ENCODE measurements at places on chromosomes 12 and 14.

- DNase-seq = no peak
These were observed 77.4 kb upstream of the TMPO start for GRCh38 chr12:98437806-98438595.

- DNase-seq = no peak
These were observed 7.1 kb downstream of the OSBPL8 start for GRCh38 chr12:76552343-76552938.

GRCh38 chr14:73700325-73700724 lies 13.9 kb downstream of the PNMA1 start:
- no peak for DNase-seq

GRCh38 chr12:75959060-75959459 lies 72.5 kb downstream of the PHLDA1 start:
- DNase-seq = no peak

- DNase-seq = no peak
These were observed 365.6 kb downstream of the NELL2 start for GRCh38 chr12:44510510-44510909.

- no peak for DNase-seq
These were observed 380.1 kb downstream of the NOVA1 start for GRCh38 chr14:26217778-26218177.

DNA sequence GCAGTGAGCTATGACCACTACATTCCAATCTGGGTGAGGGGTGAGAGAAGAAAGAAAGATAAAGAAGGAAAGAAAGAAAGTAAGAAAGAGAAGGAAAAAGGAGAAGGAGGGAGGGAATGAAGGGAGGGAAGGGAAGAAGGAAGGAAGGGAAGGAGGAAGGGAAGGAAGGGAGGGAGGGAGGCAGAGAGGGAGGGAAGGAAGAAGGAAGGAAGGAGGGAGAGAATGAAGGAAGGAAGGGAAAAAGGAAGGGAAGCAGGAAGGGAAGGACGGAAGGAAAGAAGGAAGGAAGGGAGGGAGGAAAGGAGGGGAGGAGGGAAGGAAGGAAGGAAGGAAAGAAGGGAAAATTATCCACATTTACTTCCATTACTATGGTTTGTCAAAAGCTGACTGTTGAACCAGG lies 39.4 kb upstream of the HOXC13 start:
- DNase-seq = no peak

DNA sequence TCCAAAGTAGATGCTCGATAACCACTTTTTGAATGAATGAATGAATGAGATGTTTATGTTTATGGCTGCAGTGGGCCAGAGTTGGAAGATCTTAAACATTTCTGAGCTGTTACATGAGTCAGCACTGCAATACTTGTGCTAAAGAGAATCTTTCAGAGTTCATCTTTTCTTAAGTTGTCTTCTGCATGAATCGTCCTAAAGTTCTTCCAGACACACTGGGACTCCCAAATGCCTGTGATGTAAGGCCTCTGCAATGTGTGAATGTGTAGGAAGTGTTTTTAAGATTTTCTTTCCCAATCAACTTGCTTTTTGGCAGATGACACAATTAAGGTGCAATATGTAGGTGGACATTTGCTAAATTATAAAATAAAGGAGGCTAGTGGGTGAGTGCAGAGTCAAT lies 50.3 kb upstream of the TRIM9 start:
- DNase-seq = no peak

DNA sequence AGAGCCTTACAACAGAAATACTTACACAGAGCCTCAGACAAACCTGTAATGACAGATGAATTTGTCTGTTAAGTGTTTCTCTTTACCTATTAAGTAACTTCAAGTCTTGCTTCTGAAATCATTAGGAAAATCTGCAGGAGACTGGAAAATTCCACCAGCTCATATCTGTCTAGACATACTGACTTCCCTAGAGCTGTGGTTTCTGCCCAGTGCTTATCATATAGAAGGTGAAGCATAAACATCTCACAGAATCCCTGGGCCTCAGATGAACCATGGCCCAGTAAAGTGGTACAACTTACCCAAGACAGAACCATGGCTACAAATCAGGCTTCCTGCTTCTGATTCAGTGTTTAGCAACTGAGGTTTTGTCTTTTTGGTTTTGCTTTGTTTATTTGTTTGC lies 91.6 kb downstream of the EGLN3 start:
- DNase-seq = no peak

GRCh38 chr14:86203843-86204242 lies 673.9 kb downstream of the FLRT2 start:
- no peak for DNase-seq

GRCh38 chr12:42946871-42947381 lies 357.4 kb upstream of the PRICKLE1 start:
- DNase-seq = no peak

GRCh38 chr12:31773223-31773750 lies 44.5 kb upstream of the AMN1 start:
- DNase-seq = no peak

DNA sequence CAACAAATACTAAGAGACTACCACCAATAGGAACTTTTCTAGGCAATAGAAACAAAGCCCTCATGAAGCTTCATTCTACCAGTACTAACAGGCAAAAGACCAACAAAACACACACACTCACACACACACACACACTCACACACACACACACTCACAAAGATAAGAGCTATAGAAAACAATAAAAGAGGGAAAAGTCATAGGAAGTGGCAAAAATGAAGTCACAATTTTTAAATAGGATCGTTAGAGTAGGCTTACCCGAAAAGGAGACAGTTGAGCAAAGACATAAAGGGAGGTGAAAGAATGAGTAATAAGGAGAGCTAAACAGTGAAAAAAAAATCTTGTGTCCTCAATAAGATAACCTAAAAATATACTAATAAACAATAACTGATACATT lies 66.5 kb downstream of the C2CD5 start:
- no peak for DNase-seq

- no peak for DNase-seq
These were observed 105.3 kb downstream of the SAMD4A start for GRCh38 chr14:54672181-54672580.

- DNase-seq = peak; percentile 51
These were observed 2.0 kb downstream of the SP1 start for GRCh38 chr12:53381731-53382630.

DNA sequence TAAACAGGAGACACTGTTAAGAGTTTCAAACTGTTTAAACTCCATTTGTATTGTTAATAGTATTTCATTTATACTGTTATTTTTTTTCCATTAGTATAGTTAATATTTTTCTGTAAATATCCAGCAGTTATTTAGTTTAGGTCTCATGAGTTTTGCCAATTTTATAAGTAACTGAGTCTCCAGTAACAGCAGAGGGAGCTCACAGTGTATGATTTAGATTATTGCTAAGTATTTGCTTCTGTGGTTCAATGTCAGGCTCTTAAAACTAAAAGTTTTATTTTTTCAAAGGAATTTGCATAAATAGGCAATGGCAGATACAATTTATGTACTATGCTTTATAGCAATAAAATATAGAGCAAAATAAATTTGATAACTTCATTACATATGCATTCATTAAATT lies 209.7 kb downstream of the ATXN7L3B start:
- no peak for DNase-seq

GRCh38 chr14:80212023-80212397 lies 706 bp upstream of the DIO2 start:
- DNase-seq = no peak

DNA sequence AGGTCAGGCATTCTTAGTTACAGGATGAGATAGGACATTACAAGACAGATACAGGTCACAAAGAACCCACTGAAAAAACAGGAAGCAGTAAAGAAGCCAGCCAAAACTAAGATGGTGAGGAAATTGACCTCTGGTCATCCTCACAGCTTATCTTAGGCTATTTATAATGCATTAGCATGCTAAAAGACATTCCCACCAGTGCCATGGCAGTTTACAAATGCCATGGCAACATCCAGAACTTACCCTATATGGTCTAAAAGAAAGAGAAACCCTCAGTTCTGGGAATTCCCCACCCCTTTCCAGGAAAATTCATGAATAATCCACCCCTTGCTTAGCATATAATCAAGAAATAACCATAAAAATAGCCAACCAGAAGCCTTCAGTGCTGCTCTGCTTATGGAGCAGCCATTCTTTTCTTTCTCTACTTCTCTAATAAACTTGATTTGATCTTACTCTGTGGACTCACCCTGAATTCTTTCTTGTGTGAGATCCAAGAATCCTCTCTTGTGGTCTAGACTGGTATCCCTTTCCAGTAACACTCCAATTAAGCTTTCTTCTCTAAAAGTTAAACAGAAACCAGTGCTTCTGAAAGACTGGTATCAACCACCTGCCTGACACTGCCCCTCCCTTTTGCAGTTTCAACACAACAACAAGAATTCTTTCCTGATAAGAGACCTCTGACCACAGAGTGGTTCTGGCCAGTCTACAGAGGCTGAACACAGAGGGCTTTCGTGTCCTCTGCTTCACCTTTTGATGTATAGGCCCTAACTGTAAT lies 86.9 kb downstream of the BCAT1 start:
- no peak for DNase-seq

DNA sequence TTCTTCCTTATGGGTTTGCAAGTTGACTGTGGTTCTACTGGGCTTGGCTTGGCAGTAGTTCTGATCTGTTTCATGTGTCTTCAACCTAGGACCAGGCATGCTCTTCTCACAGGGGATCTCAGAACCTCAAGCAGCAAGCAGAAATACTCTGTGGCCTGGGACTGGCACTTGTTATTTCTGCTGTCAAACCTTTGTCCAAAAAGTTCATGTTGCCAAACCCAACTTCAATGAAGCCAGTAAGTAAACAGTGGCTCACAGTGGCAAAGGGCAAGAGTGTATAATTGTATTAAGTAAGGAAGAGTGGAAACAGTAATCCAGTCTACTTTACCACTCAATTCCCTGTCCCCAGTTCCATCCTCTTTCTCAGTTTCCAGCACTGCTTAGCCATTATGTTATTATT lies 15.7 kb upstream of the HMGA2 start:
- no peak for DNase-seq

Measured in activated T-cell treated with anti-CD3 and anti-CD28 coated beads, Interleukin-2, amount 50 U/mL, for 72 hours (primary cell).